ENCODE measurements at places on chromosomes 3 and 15.
A peak's percentile ranks its signal among the peaks of the same experiment; 100 is the strongest.

DNA sequence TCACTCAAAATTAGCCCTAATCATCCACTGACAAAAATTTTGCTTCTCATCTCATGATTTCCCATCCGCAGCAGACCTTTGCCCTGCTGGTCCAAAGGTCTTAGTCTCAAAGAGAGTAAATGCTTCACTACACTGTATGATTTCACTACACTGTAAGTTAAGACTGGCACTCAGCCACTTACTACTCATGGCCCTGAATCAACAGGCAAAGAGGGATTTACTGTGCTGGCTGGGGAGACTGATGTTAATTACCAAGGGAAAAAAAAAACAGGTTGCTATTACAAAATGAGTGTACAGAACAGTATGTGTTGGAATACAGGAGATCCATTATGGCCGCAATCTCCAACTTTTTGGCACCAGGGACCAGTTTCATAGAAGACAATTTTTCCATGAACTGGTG is 214.8 kb downstream of the ZMAT3 start:
- DNase-seq = no peak

DNA sequence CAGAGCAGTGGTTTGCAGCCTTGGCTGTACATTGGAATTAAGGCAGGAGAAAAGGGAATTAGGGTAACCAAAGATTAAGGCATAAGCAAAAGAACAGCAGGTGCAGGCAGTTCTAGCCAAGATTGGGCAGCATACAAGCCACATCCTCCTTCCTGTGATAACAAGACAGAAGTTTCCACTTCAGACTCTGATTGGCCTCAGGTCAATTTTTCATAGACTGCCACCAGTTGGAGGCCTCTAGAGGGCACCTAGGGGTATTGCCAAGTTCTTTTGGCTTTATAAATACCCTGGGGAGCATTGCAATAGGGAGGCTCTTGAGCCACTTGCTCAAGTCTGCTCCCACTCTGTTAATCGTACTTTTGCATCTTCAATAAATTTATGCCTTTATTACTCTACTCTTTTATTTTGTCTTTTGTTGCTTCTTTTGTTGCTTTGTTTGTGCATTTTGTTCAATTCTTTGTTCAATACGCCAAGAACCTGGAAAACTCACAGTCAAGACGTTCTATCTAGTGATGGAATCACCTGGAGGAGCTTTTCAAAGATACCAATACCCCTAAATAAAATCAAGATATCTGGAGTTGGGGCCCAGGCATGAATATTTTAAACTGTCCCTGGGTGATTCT is 32.2 kb upstream of the FMN1 start:
- peak; percentile 77 for DNase-seq

DNA sequence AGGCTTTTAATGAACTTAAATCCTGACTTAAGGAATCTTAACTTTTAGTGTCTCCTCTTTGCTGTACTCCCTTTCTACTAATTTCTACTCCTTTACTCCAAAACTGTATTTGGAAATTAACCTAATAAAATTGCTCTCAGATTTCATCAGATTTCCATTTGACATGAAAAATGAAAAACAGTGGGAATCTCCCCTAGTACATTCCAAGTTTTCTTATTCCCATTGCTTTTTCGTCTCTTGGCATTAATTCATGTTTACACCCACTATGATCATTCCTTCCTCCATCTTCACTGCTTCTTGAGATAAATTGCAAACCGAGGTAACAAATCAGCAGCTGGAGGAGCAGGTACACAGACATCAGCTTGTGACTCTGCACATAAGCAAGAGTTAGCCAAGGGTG is 208.7 kb downstream of the VGLL3 start:
- DNase-seq = no peak

- peak; percentile 41 for DNase-seq
These were observed 716 bp downstream of the SMC4 start for GRCh38 chr3:160400030-160400701.

DNA sequence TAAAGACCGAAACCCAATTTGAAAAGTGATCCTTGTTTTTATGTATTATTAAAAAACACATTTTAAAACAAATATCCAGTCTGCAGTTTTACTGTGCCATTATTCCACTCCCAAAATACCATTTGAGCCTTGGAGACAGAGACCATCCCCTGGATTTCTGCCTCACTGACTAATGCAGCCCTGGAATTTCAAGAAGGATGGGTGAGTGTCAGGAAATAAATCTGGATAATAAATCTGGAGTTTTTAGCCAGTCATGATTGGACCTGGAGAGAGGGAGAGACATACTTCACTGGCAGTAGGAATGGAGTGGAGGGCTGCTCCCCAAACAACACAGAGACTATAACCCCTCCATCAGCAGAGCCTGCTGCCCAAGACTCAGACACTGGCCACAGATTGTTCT is 123.3 kb downstream of the MYLK start:
- DNase-seq = no peak

- no peak for DNase-seq
These were observed 136.7 kb upstream of the ADAMTS9 start for GRCh38 chr3:64824394-64824909.

DNA sequence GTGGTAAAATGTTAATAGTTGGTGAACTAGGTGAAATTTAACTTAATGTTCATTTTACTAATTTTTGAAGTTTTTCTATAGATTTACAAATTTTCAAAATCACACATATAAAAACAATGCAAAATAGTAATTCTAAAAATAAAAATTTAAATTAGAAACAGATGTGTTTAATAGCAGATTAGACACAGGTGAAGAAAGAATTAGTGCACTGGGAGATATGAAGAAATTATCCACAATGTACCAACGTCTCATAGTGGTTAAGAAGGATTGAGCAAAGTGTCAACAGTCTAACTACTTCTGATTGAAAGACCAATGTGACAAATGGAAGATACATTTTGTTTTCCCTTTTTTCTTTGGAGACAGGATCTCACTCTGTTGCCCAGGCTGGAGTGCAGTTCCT is 26.5 kb downstream of the SPG11 start:
- no peak for DNase-seq

DNA sequence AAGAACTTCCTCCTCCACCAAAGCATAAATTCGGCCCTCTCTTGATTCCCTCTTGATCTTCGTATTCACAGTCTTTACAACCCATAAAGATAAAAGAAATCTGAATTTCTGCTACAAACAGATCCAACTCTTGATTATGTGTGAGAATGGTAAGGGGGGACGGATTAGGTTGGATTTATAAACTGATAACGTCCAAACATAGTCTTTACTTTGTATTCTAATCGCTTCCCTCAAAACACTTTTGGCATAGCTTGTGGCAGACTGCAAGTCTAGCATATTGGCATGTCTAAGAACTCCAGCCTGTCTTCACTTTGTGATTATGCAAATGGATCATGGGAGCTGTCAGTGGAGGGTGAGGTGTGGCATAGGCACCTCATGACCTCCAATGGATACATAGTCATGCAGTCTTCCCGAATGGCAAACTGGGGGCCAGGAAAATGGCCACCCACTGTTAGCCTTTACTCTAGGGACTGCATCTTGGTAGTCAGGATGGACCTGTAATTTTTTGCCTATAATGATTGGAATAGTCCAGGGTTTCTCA is 24.3 kb upstream of the GPR171 start:
- no peak for DNase-seq

Data from MV-4-11 (cell line).